Right kidney (tissue), 9 donors: ENCODE measurements at places on chromosomes 4 and X.

DNA sequence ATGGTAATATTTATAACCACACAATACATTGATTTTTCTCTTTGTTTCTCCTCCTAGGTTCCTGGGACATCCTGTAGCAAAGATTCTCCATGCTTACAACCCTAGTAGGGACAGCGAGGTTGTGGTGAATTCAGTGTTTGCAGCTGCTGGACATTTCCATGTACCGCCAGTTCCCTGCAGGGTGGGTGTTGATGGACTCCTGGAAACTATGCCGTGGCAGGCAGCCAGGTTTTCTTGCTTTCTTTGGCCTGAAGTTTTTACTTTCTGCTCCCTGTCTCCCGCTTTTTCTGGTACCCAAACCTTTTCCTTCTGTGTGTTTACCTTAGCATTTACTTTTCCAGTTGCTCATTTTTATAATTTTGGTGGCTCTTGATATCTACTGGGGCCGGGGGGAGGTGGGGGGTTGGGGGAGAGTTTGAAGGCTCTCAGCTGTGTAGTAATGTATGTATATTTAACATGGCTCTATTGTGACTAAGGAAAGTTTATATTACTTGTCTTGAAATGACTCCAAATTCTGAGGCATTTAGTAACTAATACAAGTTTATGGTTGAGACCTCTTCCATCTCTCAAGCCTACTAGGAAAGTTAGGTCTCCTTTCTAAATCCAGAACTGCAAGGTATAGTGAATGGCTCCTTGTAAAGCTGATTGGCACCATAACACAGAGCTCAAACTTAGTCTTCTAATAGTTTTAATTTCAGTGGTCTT, 89.7 kb downstream of the TMEM131L start:
- no peak for DNase-seq

- peak; percentile 61 for DNase-seq
Observed at GRCh38 chr4:4864940-4865704, 5.7 kb downstream of the MSX1 start.

- DNase-seq, result no peak
Observed at GRCh38 chr4:172716291-172716690, 452.3 kb upstream of the GALNT7 start.

GRCh38 chrX:123740006-123740405, 7.2 kb upstream of the THOC2 start:
- DNase-seq, result no peak

DNA sequence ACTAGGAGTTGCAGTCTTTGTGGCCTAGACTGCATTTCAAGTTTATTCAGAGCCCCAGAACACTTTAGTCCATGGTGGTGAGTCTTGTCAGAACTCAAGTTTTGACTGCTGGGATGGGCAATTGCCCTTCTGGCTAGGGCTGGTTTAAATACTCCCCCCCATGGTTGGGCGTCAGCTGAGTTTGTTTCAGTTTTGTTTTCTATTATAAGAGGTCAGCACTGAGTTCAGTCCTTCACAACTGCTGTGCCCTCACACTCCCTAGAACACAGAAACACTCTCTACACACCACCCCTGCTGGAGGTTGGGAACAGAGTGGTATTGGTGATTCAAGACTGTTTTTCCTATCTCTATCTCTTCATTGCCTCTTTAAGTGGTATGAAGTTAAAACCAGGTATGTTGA, 217.0 kb downstream of the GUCY2F start:
- DNase-seq, result no peak

DNA sequence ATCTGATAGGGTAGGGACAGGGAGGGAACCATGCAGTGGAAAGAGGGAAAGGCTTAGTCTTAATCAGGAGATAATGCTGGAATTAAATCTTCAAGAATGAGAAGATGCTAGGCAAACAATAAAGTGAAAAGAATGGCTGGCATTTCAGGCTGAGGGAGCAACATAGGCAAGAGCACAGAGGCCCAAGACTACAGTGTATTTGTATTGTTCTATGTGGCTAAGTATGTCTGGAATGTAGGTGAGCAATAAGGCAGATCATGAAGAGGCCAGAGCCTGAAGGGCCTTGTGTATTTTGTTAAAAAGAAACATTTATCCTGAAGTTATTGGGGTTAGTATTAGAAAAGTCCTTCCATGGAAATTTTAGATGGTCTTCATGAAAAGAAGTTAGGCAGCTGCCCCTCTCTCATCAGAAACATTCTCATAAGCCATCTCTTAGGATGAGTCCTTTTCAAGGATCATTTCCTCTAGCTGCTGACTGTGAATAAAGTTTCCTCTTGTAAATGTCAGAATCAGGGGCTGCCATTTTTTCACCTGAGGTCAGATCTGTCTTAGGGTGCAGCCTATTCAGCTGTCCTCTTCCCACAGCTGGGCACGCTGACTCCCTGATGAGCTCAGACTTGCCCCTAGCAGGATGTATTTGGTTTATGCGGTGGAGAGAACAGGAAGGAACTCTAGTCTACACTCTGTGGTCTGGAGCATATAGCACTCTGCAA, 46.3 kb downstream of the ATP10D start:
- DNase-seq, result no peak

GRCh38 chrX:128309311-128309710, 257.1 kb upstream of the ACTRT1 start:
- DNase-seq, result no peak

DNA sequence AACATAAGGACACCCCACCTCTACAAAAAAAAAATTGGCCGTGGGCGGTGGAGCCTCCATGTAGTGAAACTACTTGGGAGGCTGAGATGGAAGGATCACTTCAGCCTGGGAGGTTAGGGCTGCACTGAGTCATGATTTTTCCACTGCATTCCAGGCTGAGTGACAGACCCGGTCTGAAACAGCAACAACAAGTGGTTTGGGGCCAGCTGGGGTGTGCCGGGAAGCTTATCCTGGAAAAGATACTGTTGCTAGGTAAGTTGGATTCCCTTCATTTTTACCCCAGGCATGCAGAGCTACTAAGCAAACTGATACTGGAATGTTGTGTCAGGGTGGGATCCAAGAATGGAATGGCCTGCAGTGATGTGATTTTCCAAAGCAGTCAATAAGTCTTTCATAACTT, 57.0 kb downstream of the XAGE2 start:
- DNase-seq, result no peak

DNA sequence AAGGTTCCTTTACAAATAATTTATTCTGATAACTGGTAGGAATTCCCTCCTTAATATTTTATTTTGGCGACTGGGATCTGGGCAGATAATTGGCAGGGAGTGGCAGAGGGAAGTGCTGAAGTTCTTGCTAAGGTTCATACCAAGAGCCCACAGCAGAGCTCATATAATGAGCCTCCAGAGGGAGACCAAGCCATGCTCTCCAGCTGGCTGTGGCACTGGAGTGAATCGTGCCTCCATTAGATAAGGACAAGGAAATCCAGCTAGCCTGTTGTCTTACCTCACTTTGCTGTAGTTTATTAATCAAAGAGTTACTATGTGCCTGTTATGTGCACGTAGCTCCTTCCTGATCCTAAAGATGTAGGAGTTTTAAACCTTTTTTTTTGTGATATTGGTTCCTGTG, 1.3 kb downstream of the ASB12 start:
- DNase-seq, result no peak

- DNase-seq, result no peak
Observed at GRCh38 chr4:143313996-143314395, 22.7 kb upstream of the GAB1 start.

GRCh38 chrX:13511241-13511943, 58.0 kb upstream of the EGFL6 start:
- no peak for DNase-seq

DNA sequence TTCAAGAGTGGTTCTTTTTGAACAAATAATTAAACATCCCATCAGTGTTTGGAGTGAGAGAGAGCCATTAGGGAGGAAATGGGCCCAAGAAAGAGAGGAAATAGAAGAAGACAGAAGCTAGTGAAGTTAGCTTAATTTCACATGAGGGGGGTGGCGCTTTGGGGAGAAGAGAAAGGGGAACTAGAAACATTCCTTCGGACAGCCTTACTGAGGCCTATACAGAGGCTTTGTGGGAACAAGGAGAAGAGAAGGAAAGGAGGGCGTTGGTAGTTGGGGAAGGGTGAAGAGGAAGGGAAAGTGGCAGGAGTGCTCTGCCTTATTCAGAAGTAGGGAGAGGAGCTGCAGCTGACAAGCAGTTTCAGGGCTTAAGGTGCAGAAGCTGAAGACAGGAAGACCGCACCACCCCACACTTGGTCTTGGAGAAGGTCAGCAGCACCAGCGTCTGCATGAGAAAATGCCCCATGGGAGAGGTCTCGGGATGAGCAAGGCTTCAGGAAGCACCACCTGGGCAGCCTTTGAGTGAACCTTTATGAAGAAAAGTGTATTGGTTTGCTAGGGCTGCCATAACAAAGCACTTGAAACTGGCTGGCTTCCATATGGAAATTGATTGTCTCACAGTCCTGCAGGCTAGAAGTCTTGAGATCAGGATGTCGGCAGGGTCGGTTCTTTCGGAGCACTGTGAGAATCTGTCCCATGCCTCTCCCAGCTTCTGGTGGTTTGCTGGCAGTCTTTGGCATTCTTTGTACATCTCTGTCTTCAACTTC, 85.1 kb downstream of the KIT start:
- DNase-seq, result no peak

DNA sequence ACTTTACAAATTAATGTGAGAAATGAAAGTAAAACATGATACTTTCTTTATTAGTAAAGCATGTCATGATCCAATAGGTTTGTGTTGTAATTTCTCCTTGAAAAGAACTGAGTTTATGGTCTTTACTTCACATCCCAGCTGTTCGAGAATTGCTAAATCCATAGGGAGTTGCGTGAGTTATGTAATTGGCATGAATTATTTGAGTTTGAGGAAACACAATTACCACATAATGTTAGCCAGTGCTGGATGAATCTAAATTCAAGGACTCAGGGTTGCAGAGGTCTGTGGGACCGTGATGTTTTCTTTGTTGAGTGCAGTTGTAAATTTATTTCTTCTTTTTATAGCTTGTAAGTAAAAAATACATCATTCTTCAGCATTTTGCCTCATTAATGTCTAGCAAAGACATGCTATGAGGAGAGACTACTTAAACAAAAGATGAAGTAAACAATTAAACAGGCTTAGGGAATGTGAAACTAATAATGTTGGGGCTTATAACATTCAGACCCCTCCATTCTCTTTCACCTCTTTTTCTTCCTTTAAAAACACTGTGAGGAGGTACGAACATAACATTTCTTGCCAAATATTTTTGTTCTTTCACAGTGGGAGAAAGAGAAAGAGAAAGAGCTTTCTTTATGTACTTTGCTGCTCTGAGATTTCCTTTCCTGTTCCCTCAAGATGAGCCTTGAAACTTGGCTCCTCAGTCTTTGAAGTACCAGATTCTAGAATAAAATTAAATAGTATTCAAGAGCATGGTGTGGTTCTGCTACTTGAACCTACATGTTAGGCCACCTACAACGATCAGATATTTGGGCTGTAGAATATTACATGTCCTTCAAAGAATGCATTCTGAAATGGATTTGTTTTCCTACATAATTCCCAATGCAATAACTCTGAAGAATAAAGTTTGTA, 159.6 kb upstream of the ANK2 start:
- DNase-seq, result peak; percentile 37

- DNase-seq, result no peak
Observed at GRCh38 chrX:155086961-155087735, 15.8 kb downstream of the BRCC3 start.

GRCh38 chrX:150857453-150857852, 41.0 kb downstream of the CD99L2 start:
- DNase-seq, result no peak

DNA sequence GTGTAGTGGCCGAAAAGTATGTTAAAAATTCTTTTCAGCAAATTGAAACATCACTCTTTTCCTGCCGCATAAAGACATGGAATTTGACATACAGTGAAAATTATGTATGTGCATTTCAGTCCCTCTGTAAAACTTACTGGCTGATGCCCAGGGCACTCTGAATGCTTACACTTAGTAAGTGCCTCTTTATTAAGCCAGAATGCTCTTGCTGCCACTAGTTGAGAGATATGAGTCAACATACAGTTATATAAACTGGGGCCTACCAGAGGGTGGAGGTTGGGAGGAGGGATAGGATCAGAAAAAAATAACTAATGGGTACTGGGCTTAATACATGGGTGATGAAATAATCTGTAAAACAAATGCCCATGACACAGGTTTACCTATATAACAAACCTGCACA, 38.1 kb upstream of the TRPC5 start:
- no peak for DNase-seq

GRCh38 chr4:15901998-15902397, 36.5 kb downstream of the FGFBP1 start:
- no peak for DNase-seq

DNA sequence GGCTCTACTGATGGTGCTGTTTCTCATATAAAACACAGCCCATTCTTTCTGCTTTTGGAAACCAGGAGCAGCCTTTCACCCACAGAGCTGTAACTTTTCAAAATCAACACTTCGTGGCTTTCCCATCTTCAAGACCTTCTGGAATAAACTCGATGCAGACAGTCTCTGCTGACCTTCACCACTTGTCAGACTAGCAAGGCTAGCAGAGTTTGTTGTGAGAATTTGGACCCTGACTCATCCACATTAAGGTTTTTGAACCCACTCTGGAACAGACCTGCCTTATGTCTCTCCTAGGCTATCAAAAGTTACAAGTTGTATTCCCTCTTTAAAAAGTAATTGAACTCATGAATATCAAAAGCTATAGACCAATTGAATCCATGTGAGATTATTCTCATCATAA, 88.6 kb downstream of the MAML3 start:
- DNase-seq, result no peak

DNA sequence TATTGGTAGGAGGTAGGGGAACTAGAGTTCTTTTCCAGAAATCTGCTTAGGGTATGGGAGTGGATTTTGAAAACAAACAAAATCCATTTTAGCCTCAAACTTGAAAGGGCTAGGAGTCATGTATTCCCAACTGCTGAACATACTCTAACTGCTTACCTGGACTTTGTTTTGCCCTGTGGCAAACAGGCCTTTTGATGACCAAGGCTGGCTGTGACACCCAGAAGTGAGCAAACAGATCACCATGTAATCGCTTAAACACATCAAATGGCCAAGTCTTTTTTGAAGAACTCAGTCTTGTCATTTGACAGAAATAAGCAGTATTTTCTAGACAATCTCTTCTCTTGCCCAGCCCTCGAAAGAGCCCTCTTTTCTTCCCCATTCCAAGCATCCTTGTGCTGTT, 203.4 kb downstream of the KIT start:
- no peak for DNase-seq

- peak; percentile 64 for DNase-seq
Observed at GRCh38 chr4:23888421-23889319, 1.2 kb downstream of the PPARGC1A start.

GRCh38 chrX:48823053-48823452, 3.3 kb upstream of the ERAS start:
- DNase-seq, result no peak

GRCh38 chrX:70998411-70999027, 67.6 kb upstream of the SLC7A3 start:
- peak; percentile 8 for DNase-seq

- peak; percentile 43 for DNase-seq
Observed at GRCh38 chrX:10769696-10770619, 149.6 kb upstream of the MID1 start.

- no peak for DNase-seq
Observed at GRCh38 chrX:68941385-68941952, 112.6 kb downstream of the EFNB1 start.

GRCh38 chrX:135437867-135438733, 16.4 kb downstream of the SMIM10L2A start:
- DNase-seq, result no peak

GRCh38 chr4:7693711-7694110, 245.9 kb downstream of the AFAP1 start:
- DNase-seq, result no peak

GRCh38 chr4:26337612-26338011, 16.8 kb downstream of the RBPJ start:
- no peak for DNase-seq
